Activated T-helper 1 cell treated with anti-CD3 and anti-CD28 coated beads, Interleukin-2, amount 50 U/mL, for 16 hours (primary cell): ENCODE measurements at places on chromosomes 1 and 21.

- DNase-seq = no peak
These were observed 2.6 kb downstream of the PTTG1IP start for GRCh38 chr21:44870748-44871495.

- no peak for DNase-seq
These were observed 103.6 kb downstream of the SMYD2 start for GRCh38 chr1:214384373-214385079.

DNA sequence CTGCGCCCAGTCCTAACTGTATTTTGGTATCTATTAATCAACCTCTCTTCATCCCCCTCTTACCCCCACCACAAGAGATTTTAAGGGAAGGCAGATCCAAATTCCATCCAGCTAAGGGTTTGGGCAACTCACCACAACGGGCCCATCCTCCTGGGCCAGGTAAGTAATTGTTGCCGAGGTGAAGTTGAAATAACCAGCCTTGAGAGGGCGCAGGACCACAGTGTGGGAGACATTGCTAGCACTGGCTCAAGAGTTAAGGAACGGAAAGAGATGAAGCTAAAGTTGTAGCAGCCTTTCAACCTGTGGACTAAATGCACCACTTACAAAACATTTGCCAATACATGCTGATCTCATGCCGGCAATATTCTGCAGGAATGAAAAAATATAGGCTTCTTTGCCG is 5.9 kb downstream of the SSR2 start:
- DNase-seq = no peak

GRCh38 chr1:114342376-114342775 is 168.6 kb downstream of the TRIM33 start:
- no peak for DNase-seq

- DNase-seq = no peak
These were observed 3.0 kb upstream of the KCND3 start for GRCh38 chr1:111992476-111992875.

GRCh38 chr1:219488275-219488674 is 124.6 kb downstream of the ZC3H11B start:
- DNase-seq = no peak

- peak; percentile 42 for DNase-seq
These were observed 5.1 kb downstream of the MAP7D1 start for GRCh38 chr1:36160949-36161485.

GRCh38 chr21:30541764-30542163 is at the start of gene KRTAP19-6:
Gene KRTAP19-6, minus strand, starts transcription at chr21:30541864. Its CDS starts 31 bp downstream, at chr21:30541833.
- no peak for DNase-seq

GRCh38 chr1:238265866-238266265 is 375.1 kb upstream of the ZP4 start:
- DNase-seq = no peak

- no peak for DNase-seq
These were observed 115.1 kb downstream of the SLC30A10 start for GRCh38 chr1:219813294-219813693.

GRCh38 chr1:12375133-12375829 is 145.5 kb downstream of the VPS13D start:
- no peak for DNase-seq

GRCh38 chr1:43908858-43909257 is 24.7 kb upstream of the ARTN start:
- no peak for DNase-seq

DNA sequence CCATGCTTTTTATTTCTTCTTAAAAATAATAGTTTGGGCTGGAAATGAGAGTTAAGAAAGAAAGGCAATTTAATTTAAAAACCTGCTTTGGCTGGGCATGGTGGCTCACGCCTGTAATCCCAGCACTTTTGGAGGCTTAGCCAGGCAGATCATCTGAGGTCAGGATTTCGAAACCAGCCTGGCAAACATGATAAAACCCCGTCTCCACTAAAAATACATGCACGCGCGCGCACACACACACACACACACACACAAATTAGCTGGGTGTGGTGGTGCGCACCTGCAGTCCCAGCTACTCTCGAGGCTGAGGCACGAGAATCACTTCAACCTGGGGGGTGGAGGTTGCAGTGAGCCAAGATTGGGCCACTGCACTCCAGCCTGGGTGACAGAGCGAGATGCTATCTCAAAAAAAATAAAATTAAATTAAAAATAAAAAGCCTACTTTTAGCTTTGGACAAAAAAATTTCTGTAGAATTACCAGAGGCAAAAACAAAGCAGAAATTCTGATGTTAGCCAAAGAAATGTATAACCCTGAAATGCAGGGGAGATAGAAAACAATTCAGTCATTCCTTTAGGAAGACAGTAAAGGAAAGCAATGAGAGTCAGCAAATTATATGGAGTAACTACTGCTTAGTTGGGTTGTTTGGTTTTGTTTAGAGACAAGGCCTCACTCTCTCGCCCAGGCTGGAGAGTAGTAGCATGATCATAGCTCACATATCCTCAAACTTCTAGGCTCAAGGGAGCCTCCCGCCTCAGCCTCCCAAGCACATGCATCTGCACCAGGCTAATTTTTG is 15.7 kb upstream of the IPP start:
- DNase-seq = no peak

GRCh38 chr1:62790716-62791115 is 6.8 kb downstream of the ATG4C start:
- DNase-seq = no peak

DNA sequence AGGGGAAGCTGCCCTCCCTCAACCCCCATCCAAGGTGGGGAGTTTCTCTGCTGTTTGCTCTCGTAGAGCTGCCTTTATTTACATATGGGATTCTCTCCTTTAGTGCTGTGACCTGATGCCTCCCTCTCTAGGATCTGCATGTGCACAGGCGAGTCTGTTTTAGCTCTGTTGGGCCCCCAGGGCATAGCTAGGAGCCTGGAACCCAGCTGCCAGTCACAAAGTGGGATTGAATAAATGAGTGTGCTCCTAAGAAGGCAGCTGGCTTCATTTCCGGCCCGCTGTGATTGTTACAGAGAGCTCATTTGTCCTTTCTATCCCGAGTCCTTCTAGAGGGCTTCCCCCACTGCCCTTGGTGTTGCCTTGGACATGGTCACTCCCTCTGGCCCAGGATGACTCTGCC is 176.6 kb downstream of the GRIK3 start:
- DNase-seq = no peak

- no peak for DNase-seq
These were observed 61.7 kb upstream of the TNFSF4 start for GRCh38 chr1:173268786-173269277.
